DMS 273 treated with DMSO at 0.1 percent for 48 hours (cell line): ENCODE measurements at places on chromosomes 4 and X.

- no peak for DNase-seq
Measured at GRCh38 chr4:186167605-186168004, 23.8 kb upstream of the CYP4V2 start.

GRCh38 chr4:17310269-17310652 lies 201.6 kb downstream of the QDPR start:
- DNase-seq, result no peak

DNA sequence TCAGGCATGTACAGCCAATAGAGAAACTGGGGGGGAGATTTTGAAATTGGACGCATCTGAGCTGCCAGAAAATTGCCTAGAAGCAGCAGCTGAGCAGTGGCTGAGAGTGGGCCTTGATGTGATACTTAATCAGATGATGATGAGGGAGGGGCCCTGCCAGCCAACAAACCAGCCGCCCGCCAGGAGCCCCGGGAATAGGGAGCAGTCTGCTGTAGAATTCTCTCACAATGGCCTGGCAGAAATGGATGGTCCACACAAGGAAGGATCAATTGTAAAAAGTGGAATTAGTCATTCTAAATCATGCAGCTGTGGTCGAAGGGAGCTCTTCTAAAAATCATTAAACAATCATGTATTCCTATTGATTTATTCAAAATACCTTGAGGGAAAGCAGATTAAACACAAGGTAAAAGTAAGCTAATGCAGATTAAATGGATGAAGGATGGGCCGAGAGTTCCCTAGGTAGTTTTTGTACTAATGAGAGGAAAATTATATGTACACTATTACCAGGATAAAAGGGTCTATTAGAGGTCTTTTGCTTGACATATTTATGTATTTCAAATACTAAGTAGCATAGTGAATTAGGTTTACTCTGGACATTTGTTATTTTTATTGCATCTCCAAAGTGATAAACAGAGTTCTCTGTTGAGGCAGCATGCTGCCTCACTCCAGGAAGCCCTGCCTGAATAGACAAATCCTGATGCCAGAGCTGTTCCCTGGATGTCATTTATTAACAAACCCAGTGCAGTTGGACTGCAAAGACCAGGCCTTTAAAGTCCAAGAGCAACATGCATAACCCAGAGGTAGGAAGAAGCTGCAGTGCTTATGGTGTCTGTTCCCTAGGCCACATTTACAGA lies 91.3 kb downstream of the NKX6-1 start:
- no peak for DNase-seq

DNA sequence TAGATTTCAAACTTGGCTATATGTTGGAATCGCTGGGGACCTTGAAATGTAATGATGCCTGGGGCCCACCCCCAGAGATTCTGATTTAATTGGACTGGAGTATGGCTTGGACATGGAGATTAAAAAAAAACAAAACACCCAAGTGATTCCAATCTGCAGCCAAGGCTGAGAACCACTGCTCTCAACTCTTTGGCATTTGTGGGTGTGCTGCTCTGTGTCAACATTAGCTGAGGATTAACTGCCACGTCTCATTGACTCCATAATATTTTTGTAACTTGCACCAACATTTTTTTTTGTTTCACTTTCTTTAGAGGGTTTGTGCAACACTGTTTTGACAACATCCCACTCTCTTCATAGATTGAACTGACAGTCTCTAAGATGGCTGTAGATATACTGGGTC lies 41.1 kb upstream of the PDK3 start:
- no peak for DNase-seq

DNA sequence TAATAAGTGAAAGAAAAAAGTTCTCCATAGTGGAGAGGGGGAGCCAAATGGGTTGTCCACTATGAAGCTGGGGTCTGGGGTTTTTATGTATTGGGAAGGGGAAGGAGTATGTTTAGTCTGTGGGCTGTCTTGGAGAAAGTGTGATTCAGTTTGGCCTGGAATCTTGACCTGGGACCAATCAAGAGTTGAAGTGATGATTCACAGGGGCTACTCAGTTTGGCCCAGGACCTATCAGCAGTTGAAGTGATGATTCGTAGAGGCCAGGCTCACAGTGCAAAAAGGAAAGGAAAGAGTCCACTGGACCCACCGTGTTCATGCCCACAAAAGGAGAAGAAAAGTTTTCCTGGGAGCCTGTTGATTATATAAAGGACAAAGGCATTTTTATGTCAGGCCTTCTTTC lies 47.3 kb upstream of the RAB9B start:
- no peak for DNase-seq

DNA sequence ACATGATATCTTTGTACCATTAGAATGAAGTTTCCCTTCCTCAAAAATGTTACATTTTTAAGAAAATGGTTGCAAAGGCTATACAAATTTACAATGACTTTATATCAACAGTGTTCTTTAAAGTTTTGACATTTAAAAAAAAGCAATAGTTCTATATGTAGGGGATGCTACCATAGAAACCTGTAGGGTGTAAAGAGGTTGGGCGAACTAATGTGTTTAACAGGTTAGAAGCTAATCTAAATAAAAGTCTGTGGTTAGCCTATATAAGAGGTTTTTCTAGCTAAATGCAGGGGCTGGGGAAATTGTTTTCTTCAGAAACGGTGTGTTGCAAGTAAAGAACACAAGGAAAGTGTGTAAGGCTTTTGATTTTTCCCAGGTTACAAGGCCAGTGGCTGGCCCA lies 73.3 kb downstream of the GBA3 start:
- DNase-seq, result no peak

DNA sequence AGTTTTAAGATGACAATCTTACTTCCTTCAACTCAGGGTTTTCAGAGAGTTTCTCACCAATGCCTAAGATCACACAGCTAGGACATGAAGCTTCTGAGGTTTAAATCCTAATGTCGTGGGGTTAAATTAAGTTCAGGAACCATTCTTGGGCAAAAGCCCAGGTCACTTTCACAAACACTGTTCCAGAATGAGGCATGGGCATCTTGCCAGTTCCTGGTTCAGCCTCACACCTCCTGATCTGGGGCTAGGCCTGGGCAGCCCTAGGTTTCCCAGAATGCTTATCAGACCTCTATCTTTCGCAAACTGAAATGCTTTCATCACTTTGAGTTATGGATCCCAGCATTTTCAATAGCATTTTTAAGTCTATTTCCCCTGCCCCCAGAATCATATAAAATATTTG lies 224.8 kb upstream of the EDA2R start:
- no peak for DNase-seq

- no peak for DNase-seq
Measured at GRCh38 chr4:154231806-154232478, 259.7 kb downstream of the DCHS2 start.

DNA sequence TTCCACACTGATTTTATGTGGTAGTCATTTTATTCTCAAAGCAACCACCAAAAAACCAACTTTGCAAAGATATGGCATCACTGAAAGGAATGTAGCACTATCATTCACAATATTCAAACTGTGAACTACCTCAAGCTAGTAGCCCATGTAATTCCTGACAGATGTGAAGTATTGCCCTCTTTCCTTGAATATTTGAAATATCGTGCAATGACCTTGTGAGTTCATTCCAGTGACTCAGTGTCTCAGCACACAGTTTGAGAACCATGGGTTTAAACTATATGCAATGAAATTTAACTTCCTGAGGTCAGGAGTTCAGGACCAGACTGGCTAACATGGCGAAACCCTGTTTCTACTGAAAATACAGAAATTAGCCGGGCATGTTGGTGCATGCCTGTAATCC lies 20.9 kb upstream of the IQCM start:
- DNase-seq, result no peak

DNA sequence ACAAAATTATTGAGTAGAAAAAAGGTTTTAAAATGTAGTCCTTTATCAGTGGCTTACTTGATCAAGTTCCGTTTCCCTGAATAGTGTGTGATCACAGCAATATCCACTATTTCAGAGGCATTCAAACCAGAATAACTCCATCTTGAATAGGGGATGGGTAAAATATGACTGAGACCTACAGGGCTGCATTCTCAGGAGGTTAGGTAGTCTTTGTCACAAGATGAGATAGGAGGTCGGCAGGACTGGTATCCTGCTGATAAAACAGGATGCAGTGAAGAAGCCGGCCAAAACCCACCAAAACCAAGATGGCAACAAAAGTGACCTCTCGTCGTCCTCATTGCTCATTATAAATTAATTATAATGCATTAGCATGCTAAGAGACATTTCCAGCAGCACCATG lies 24.7 kb downstream of the TSPAN6 start:
- no peak for DNase-seq

DNA sequence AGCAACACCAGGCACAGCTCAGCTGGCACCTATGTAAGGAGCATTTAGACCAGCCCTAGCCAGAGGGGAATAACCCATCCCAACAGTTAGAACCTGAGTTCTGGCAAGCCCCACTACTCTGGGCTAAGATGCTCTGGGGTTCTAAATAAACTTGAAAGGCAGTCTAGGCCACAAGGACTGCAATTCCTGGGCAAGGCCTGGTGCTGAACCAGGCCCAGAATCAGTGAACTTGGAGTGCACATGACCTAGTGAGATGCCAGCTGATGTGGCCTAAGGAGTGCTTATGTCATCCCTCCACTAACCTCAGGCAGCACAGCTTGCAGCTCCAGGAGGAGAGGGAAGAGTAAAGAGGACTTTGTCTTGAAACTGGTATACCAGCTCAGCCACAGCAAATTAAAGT lies 7.6 kb upstream of the PRRG3 start:
- no peak for DNase-seq

DNA sequence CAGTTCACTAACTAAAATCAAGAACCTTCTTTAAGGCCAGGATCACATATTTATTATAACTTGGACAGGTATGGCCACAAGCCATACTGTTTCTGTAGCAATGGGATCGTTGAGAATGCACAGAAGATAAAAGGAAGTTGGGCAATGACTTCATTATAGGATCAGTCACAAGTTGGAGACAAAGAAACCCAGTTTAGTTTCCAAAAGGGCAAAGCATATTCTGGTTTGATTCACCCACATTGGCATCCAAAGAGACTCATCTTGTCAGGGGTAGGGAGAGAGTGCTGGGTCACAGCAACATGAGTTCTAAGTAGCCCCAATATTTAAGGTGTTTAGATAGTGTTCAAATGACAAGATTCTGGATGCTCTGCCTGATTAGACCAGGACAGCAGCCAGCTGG lies 317.1 kb upstream of the GALNT7 start:
- no peak for DNase-seq
